ENCODE measurements at places on chromosomes 2 and 18.
A peak's percentile ranks its signal among the peaks of the same experiment; 100 is the strongest.

DNA sequence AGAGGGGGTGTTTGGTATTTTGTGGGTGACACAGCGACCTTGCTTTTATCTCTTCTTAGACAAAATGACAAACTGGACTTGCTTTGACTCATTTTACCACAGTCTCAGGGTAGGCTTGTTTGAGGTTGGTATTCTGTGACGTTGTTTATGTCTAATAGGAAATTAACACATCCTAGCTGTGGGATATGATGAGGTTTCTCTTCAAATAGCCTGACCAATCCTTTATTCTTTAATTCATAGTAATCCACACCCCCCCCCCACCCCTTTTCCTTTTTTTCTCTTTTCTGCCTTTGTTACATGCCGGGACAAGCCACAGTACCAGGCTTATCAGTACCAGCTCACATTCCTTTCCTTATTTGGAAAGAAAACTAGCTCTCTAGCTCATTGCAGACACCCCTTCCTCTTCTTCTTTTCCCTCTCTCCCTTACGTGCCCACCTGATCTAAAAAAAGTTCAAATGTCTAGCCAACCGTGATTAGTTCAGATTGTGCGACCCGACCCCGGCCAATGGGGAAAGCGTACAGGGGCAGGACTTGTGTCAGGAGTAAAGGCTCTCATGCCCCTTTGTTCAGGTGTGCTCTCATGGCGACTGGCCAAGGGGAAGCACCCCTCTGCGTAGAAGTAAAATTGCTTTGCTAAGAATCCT is 52.2 kb upstream of the PTPRM start:
- DNase-seq, result no peak

- DNase-seq, result peak; percentile 60
Measured at GRCh38 chr18:77271576-77272481, 22.2 kb downstream of the GALR1 start.

GRCh38 chr2:170369894-170370293 is 191.9 kb downstream of the MYO3B start:
- DNase-seq, result peak; percentile 28

- peak; percentile 82 for DNase-seq
Measured at GRCh38 chr18:3652380-3653262, 202.6 kb downstream of the TGIF1 start.

DNA sequence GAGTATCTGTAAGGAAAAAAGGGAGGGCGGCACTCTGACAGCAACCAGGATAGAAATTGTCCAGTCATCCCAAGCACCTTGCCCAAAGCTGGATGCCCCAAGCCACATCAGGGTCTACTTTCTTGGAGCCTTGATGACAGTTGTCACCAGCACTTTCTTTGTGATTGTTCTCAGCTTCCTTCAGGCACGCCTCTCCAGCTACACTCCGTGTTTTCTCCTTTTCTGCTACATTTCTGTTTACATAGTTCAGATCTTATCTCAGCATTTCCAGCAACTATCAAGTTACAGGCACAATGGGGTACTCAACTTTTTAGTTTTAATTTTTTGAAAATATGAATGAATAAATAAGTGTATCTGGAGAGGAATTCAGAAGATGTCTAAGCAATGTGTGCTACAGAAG is 115.3 kb upstream of the CELF4 start:
- DNase-seq, result no peak

DNA sequence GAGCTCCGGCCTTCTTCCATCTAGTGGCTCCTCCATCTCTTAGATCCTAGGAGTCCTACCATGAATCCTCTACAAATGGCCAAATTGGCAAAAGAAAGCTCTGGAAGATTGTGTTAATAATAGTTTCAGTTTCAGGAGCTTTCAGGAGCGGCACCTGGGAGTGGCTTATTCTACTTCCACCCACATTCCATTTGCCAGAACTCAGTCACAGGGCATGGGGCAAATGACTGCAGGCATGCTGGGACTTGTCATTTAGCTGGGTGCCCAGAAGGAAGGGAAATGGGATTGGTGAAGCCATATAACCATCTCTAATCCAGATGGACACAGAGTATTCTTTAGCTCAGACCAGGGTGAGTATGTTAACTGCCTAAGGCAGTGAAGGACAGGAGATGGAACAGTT is 3.6 kb upstream of the LRATD1 start:
- DNase-seq, result no peak

GRCh38 chr2:180562378-180562777 is 418.0 kb upstream of the UBE2E3 start:
- no peak for DNase-seq

GRCh38 chr2:234457421-234457820 is 39.5 kb downstream of the ARL4C start:
- DNase-seq, result no peak

- no peak for DNase-seq
Measured at GRCh38 chr2:109136542-109136941, 7.5 kb downstream of the SH3RF3 start.

DNA sequence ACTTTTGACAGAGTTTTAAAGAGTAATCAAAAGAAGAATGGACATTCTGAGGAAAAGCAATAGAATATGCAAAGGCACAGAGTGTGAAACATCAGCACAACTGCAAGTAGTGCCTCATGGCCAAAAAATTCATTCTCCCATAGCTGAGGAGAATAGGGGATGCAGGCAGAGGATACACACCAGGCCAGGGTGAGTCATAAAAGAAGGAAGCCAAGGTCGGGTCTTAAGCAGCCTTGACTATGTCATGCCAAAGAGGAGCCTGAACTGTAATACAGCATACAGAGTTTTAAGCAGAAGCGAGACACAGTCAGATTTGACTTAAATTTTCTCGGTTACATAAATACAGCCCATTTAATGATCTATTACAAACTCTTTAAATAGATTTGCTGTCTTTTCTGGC is 165.0 kb downstream of the LNPK start:
- DNase-seq, result peak; percentile 85

DNA sequence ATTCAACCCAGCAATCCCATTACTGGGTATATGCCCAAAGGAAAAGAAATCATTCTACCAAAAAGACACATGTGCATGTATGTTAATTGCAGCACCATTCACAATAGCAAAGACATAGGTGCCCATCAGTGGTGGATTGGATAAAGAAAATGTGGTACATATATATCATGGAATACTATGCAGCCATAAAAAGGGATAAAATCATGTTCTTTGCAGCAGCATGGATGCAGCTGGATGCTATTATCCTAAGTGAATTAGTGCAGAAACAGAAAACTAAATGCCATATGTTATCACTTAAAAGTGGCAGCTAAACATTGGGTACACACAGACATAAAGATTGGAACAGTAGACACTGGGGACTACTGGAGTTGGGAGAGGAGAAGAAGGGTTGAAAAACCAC is 82.2 kb downstream of the MYO3B start:
- no peak for DNase-seq

DNA sequence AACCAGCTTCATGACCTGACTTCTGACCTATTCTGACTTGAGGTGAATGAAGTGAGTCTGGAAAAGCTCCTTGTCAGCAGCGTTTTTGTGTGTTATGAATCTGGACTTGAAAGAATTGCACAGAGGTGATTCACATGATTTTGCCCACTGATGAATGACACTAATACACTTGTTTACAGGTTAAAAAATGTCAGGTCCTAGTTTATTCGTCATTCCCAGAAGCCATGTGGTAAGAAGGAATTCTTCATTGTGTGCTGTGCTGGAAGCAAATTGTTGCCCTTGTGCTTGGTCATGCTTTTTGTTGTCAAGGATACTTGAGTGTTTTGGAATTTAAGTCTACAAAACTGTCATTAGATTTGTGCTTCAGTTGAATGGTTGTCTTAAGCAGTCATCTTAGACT is 15.5 kb downstream of the SEC11C start:
- DNase-seq, result peak; percentile 26

- DNase-seq, result peak; percentile 54
Measured at GRCh38 chr18:23307567-23308295, 145.4 kb upstream of the RIOK3 start.

GRCh38 chr2:85826990-85827878 is 61.6 kb downstream of the ST3GAL5 start:
- peak; percentile 85 for DNase-seq

DNA sequence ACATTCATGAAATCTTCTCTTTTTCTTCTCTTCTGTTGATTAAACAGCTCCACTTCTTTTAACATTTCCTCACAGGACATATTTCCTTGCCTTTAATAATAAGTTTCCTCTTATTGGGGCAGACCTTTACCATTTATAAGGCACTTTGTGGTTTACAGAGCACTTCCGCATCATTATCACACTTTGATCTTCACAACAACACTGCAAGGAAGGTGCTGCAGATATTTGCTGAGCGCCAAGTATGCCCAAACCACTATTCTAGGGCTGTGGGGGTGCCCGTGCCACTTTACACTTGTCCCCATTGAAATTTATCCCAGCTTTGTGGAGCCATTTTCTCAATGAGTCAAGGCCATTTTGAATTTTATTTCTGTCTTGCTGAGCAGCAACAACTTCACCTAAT is 246.6 kb downstream of the SS18 start:
- DNase-seq, result no peak

- DNase-seq, result no peak
Measured at GRCh38 chr2:231514951-231515297, 15.3 kb downstream of the NMUR1 start.

DNA sequence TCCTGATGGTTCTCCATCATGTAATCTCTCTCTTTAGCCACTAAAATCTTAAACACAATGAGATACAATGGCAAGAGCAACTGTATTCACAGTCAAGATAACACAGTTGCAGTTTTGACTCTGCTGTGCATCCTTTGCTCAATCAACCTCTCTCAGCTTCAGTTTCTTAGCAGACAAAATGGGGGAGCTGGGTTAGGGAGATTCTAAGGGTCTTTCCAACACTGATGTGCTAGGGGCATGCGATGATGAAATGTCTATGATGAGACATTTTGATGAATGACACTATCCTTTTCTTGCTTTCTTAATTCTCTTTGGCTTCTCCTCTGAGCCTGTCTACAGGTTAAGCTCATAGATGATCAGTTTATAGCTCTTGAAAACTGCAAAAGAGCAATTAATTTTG is 1.1 kb downstream of the SERPINB10 start:
- DNase-seq, result no peak

DNA sequence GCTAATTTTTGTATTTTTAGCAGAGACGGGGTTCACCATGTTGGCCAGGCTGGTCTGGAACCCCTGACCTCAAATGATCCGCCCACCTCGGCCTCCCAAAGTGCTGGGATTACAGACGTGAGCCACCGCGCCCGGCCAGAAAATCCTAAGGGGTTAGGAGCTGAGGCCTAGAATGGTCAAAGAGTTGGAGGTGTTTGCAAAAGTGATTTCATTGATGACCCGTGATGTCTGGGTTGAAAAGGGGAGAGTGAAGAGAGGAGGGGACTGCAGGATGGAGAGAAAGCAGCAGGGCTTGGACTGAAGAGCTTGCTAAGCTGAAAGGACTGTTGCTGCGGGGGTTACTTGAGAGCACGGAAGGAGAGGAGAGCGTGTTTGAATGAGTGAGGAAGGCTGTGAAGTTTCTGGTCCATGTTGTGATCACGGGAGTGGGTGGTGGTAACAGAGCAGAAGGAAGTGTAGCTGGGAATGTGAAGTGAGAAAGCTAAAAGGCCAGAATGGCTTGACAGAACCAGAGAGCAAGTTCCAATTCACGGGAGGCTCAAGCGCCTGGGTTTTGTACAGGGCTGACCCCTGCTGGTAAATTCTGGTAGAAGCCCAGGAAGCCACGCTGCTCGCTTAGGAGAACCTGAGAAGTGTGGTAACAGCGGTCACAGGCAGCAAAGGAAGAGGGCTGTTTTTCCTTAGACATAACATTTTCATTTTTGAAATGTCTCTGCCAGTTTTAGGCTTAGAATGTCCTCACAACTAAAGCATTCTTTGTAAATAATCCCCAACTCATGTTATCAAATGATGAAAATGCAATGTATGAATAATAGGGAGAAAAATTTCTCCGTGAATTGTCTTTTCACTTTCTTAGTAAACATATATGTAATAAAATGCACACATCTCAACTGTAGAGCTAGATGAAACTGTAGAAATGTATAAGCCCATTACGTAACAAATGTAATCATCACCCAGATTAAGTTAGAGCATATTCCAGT is 40.5 kb upstream of the ACTR2 start:
- peak; percentile 91 for DNase-seq

- DNase-seq, result no peak
Measured at GRCh38 chr18:56036741-56037140, 448.7 kb upstream of the TCF4 start.

DNA sequence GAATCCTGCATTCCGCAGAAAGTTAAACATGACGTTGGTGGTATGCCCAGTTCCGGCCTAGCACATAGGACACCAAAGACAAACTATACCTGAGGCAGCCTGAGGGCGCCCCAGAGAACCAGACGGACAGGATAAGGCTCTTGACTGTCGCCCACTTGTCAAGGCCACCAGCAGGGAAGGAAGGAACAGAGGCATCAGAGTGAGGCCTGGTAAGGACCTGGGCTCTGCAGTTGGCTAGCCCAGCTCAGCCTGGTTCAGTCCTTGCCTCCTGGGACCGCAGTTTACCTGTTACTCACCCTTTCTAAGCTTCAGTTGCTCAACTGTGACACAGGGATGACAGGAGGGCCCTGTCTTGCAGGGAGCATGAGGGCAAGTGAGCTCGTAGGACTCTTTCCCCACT is 82.1 kb downstream of the ACTR2 start:
- no peak for DNase-seq

DNA sequence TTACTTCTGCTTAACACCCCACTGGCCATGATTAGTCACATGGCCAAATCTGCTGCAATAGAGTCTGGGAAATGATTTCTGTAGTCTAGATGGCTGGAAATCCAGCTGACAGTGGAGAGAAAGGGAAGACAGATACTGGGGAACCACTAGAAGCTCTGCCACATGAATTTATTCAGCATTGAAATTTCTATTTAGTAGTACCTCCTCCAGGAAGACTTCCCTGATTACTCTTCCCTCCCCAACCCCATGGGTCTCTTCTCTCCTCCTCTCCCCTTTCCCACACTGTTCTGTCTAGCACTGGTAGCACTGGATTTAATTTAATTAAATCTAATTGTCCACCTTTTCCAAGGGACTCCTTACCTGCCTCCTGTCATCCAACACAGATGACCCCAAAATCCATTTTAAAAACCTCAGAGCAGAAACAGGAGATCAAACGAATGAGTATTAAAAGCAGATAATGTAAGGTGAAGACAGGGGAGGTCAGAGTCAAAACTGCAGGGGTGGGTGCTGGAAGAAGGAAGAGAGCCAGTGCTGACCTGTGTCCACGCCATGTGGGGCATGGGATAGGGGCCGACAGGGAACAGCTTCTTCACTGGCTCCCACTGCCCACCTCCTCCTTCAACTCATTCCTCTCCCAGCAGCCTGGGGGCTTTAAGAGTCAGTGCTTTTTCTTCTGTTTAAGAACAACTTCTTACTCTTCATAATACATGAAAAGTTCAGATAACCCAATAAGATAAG is 169.2 kb upstream of the HS6ST1 start:
- DNase-seq, result no peak

GRCh38 chr2:156331572-156332283 is 793 bp downstream of the NR4A2 start:
- DNase-seq, result peak; percentile 68

DNA sequence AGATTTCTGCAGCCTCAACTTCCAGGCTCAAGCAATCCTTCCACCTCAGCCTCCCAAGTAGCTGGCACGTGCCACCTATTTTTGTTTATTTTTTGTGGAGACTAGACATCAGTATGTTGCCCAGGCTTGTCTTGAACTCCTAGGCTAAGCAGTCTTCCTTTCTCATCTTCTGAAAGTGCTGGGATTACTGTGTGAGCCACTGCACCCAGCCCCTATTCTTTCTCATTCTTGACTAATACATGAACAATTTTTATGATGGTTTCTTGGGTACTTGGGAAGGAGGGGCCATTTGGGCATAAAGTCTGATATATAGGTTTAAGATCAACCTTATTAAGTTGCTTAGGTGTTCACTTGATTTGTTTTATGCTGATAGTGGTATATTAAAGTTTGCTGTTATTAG is 26.2 kb downstream of the EPC2 start:
- no peak for DNase-seq
